ENCODE measurements at places on chromosomes 13 and 19.

GRCh38 chr19:30062907-30063649 lies 121.0 kb downstream of the URI1 start:
- no peak for DNase-seq

- DNase-seq, result no peak
Measured at GRCh38 chr13:33050161-33050560, 33.9 kb downstream of the KL start.

DNA sequence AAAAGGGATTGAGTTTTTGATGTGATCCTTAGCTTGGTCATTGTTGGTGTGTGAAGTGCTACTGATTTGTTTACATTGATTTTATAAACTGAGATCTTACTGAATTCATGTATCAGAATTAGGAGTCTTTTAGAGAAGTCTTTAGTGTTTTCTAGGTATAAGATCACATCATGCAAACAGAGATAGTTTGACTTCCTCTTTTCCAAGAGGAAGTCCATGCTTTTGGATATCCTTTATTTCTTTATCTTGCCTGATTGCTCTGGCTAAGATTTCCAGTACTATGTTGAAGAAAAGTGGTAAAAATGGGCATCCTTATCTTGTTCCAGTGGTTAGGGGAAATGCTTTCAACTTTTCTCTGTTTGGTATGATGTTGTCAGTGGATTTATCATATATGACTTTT lies 561.2 kb upstream of the SLITRK1 start:
- no peak for DNase-seq

DNA sequence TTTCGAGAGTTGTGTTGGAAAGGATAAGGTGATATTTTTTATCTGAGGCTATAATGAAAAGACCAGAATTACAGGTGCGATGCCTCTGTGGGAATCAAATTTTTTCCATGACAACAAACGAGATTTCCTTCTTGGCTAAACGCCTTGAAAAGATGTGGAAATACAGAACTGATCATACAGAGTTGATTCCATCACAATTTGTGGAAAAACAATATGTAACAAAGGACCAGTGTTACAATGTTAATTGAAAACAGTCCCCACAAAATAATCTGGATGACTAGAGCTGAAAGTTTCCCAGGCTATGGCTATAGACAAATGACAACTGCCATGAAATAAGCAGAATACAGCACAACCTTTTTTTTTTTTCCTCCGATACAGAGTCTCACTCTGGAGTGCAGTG lies 628.9 kb downstream of the DIAPH3 start:
- no peak for DNase-seq

DNA sequence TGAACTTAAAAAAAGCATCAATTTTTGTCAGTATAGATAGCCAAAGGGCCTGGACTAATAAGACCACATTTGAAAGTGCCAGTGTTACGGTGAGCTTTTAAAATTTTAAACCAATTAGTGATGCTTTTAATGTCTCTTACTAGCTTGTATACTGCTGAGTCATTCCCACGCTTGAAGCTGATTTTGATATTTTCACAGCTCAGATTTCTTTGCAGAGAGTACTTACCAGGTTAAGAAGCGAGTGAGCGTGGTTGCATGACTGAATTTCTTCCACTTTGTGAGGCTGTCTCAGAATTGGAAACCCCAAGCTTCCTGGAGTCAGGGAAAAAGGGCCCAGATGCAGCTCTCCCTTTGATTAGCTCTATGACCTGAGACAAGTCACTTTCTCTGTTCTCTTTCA lies 74.5 kb upstream of the NBEA start:
- DNase-seq, result no peak

DNA sequence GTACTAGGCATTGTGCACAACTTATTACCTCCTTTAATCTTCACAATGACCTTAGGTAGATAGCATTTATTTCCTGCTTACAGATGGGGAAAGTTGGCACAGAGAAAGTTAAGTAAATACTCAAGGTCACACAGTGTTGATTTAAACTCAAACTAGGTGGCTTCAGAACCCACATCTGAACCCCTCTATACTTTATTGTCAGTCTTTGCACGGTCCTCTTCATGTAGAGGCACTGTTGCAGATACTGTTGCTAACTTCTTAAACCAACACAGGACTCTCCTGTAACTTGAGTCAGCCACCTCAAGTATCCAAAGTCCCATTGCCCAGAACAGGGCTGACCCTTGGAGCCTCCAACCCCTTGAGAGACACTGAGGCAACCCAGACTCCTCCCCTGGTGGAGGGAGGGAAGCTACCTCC lies 48.8 kb downstream of the FRY start:
- DNase-seq, result no peak

GRCh38 chr13:79191501-79191900 lies 214.6 kb downstream of the RBM26 start:
- no peak for DNase-seq

DNA sequence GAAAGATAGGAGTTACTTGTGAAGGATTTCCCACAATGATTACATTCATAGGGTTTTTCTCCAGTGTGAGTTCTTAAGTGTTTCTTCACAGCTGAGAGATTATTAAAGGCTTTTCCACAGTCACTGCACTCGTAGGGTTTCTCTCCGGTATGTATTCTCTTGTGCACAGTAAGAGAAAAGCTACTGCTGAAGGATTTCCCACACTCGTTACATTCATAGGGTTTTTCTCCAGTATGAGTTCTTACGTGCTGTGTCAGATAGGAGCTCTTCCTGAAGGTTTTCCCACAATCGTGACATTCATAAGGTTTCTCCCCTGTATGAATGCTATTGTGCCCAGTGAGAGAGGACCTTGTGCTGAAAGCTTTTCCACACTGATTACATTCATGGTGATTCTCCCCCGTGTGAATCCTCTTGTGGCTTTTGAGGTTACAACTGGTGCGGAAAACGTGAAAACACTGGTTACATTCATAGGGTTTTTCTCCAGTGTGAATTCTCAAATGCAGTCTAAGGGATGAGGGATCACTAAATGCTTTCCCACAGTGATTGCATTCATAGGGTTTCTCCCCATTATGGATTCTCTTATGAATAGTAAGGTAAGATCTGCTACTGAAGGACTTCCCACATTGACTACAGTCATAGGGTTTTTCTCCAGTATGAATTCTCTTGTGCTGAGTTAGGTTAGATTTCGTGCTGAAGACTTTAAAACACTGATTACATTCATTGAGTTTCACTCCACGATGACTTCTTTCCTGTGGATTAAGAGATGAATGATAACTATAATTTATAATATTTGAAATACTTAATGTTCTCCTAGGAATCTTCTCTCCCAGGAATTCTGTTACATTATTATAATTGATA lies 20.6 kb downstream of the ZNF558 start:
- no peak for DNase-seq

DNA sequence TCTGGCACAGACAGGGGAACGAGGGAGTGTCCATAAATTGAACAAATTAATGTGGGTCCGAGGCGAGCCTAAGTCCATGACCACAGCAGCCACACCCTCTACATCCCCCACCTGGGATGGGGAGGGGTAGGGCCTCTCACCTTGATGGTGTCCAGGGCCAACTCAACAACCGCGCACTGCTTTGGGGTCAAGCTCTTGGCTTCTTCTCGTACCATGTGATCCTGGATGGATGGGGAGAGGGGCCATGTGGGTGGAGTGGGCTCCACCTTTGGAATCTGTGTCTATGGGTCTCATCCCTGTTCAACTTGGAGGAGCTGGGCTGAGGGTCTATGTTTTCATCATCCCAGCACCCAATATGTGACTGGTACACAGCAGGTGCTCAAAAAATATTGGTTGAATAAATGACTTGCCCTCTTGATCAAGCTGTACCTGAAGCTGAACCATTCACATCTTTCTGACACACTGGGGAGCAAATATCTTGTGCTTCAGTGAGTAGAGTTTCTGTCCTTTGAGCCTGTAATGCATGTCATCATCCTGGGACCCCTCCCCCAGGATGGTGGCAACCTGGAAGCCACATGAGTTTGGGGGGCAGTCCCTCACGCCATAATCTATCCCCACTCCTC lies 62.9 kb downstream of the COLGALT1 start:
- no peak for DNase-seq

GRCh38 chr19:9819596-9819909 lies 674 bp upstream of the FBXL12 start:
- DNase-seq, result no peak

DNA sequence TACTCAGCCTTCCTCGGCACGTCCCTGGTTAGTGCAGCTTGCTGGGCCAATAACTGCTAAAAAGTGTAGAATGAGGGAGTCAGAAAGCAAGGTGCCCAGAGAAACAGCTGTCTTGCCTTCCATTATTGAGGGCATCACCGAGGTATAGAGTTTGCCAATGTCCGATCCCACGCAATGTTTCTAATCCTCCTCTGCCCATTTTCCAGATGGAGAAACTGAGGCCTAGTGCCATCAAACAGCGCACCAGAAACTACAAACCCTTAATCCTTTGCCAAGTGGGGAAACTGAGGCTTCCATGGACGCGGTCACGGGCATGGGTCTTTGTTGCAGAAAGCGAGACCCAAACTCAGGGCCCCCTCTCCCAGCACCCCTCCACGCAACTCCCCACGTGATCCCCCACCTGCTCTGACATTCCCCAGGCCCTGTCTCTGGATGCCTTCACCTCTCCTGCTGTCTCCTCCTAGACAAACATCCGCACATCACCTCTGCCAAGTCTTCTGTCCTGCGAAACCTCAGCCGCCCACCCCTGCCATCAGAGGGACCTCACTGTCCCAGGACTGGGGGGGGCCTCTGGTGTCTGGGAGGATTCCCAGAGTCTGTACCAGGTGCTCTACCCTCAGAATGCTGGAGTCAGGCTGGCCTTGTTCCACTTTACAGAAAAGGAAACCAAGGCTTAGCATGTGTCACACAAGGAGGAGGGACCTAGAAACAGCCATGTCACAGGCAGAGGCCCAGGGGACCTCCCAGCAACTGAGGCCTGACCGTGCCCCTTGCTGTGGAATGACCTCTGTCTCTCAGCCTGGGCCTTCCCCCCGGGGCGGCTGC lies 930 bp upstream of the PDE4C start:
- DNase-seq, result no peak

DNA sequence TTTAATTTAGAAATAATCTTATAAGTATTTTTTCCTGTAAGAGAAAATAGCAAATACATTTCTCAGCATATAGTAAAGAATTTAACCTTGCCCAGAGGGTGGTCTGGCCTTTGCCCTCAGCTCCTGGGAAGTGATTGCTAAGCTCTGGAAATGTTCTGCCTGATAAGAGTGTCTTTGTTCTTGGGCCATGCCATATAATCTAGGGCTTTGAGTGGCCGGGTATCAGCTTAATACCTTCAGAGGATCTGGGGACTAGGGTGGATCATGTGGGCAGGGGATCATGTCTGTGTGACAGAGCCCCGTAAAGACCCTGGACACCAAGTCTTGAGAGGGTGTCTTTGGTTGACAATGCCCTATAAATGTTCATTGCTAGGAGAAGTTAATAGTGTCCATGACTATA lies 1032.4 kb upstream of the MIR17HG start:
- no peak for DNase-seq

GRCh38 chr19:57241176-57241575 lies 744 bp downstream of the ZNF805 start:
- DNase-seq, result peak; percentile 3

GRCh38 chr13:22002893-22003292 lies 332.0 kb downstream of the FGF9 start:
- DNase-seq, result no peak

GRCh38 chr13:23510544-23510916 lies 59.7 kb upstream of the TNFRSF19 start:
- DNase-seq, result no peak

- no peak for DNase-seq
Measured at GRCh38 chr13:99322297-99323103, 15.3 kb upstream of the GPR183 start.

DNA sequence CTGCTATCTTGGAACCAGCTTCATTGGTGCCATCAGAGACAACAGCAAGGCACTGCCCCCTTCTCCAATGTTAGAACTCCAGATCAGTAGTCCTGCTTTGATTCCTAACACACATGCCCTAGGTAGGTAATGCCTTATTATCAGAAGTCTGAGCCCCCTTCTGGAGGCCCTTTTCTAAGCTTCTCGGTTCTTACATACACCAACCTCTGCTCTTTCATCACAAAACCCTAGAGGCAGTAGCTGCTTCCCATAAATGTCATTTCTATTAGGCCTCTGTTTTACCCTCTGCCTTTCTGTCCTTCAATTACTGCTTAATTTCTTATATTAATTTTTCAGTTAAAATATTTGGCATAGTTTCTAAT lies 65.3 kb upstream of the KLHL1 start:
- DNase-seq, result no peak

DNA sequence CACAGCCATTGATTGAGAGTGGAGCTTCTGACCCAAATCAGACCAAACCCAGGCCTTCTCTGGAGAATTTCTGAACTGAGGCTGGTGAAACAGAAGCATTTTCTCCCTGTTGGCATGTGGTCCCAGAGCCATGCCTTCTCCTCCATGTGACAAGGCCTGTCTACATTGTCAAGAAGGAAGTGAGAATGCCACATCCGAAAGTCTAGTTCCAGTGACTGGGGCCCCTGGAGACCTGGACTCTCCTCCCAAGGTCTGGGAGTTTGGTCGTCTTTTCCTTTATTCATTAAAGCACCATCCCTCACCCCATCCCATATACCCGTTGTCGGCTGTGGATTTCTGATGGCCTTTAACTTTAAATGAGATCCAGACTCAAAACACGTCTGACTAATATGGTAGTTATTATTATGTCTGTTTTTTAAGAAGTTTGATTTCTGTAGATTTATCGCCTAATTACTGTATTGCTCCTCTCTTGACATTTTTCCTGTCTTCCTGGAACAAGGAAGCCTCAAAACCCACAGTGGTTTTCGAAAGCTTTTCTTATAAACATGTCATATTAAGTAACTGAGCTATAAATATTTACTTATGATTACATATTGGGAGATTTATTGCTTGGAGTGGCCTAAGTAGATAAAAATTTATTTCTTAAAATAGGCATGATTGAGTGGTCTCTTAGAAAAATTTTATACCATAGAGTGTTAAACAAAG lies 128.3 kb upstream of the FRY start:
- DNase-seq, result no peak

- no peak for DNase-seq
Measured at GRCh38 chr13:112060282-112060830, 6.6 kb upstream of the SOX1 start.

DNA sequence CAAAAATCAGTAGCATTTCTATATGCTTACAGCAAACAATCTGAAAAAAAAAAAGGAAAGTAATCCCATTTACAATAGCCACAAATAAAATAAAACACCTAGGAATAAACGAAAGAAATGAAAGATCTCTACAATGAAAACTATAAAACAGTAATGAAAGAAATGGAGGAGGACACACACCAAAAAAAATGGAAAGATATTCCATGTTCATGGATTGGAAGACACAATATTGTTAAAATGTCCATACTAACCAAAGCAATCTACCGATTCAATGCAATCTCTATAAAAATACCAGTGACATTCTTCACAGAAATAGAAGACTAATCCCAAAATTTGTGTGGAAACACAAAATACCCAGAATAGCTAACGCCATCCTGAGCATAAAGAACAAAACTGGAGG lies 4.7 kb downstream of the FCGBP start:
- no peak for DNase-seq
